ENCODE measurements at places on chromosomes 16 and 17.

GRCh38 chr17:607361-608147 lies 107.1 kb downstream of the VPS53 start:
- no peak for DNase-seq

- no peak for DNase-seq
These were observed 12.6 kb upstream of the TBX2 start for GRCh38 chr17:61387011-61387410.

- DNase-seq, result no peak
These were observed 66.8 kb downstream of the CDRT15 start for GRCh38 chr17:14169901-14170300.

GRCh38 chr17:17480593-17481148 lies 3.9 kb downstream of the MED9 start:
- no peak for DNase-seq

- peak; percentile 3 for DNase-seq
These were observed 426.7 kb upstream of the MAF start for GRCh38 chr16:80027007-80027965.

DNA sequence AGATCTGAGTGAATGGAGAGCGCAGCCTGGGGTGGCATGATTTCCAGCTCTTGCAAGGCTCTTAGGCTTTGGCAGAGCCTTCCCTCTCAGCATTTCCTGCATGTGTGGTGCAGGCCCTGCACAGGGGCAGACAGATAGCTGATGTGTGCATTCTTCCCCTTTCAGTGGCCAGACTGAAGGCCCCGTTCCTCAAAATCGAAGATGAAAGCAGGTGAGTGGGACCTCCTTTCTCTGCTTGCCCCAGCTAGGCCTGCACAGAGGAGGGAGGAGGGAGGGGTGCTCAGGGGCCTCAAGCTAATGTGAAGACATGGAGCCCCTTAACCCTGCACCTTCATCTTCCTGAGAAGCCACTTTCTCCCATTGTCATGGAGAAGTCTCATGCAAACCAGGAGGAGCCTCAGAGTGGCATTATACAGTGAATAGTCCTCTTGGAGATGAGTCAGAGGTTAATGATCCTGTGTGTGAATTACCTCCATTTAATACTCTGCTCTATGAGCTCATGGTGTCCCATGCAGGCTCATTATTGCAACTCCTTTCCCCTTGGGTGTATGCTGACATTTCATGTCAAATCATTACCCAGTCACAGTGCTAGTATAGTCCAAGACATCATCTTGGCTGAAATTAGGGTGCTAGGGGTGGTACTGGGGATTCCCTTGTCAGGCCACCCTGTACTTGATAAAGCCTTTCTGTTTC lies 20.4 kb upstream of the ADAM11 start:
- DNase-seq, result no peak

Data from pulmonary artery endothelial cell (primary cell).